ENCODE measurements at places on chromosomes 6 and 20.
A peak's percentile ranks its signal among the peaks of the same experiment; 100 is the strongest.

GRCh38 chr20:9032758-9033157 lies 36.1 kb upstream of the PLCB4 start:
- DNase-seq, result no peak

DNA sequence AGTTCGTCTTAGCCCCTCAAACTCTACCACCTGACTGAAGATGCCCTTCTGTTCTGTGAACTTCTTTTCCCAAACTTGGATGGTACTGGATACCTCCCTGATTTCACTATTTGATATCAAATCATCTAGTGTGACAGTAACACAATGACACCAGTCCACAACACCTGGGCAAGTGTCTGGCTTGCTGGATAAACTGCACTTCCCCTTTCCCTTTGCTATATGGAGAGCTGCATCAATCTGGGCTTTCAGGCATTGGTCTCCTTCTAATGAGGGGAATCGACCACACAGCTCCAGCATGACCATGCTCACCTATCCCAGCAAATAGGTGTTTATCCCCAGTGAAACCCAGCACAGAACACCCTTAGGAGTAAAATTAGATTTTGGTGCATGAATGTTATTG lies 3.1 kb downstream of the F13A1 start:
- DNase-seq, result no peak

- no peak for DNase-seq
These were observed 2.5 kb downstream of the OVOL2 start for GRCh38 chr20:18055261-18055660.

GRCh38 chr20:38633577-38634093 lies 32.0 kb downstream of the ARHGAP40 start:
- DNase-seq, result peak; percentile 57

- no peak for DNase-seq
These were observed 152.0 kb upstream of the EPHA7 start for GRCh38 chr6:93571346-93571745.

GRCh38 chr20:41201760-41202159 lies 64.4 kb downstream of the PLCG1 start:
- DNase-seq, result no peak

- DNase-seq, result peak; percentile 57
These were observed 14.2 kb upstream of the ZNFX1 start for GRCh38 chr20:49292010-49292409.

- no peak for DNase-seq
These were observed 79.4 kb upstream of the TRAF3IP2 start for GRCh38 chr6:111685058-111685457.

- DNase-seq, result no peak
These were observed 248.6 kb upstream of the SUPT3H start for GRCh38 chr6:45626087-45626891.

DNA sequence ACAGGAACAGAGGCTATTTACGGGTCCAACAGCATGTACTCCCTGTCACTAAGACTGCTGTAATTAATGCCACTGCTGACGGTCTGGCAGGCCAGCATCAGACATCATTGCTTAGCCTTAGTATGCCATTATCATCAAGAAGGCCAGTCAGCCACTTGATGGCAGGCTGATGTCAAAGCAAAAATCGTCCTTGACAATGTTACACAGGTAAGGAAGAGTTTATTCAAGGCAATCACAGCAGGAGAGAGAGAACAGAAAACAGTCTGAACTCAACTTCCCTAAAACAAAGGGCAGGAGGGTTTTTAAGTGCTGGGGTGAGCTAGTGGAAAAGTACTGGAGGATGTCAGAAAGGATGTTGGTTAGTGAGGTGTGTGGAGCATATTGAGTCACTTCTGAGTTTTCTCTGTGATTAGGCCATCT lies 25.1 kb downstream of the FKBP1C start:
- DNase-seq, result no peak

GRCh38 chr20:58175425-58175824 lies 53.0 kb downstream of the ANKRD60 start:
- DNase-seq, result no peak

GRCh38 chr20:63915471-63915870 lies 20.5 kb downstream of the DNAJC5 start:
- DNase-seq, result no peak

DNA sequence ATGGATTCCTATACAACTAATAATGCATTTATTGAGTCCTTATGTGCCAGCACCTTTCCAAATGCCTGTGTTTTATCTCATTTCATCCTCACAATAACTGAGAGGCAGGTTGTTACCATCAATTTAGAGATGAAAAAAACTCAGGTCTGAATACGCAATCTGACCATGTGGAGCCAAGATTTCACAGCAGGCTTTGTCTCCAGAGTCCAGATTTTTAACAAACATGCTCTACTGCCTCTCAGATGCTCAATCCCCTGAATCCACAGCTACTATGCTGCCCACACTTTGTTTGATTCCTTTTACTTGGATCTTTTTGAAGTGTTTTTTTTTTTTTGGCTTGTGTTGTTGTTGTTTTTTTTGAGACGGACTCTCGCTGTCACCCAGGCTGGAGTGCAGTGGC lies 46.8 kb downstream of the B4GALT5 start:
- DNase-seq, result peak; percentile 86

- DNase-seq, result no peak
These were observed 211.1 kb downstream of the GMDS start for GRCh38 chr6:2034256-2034655.

DNA sequence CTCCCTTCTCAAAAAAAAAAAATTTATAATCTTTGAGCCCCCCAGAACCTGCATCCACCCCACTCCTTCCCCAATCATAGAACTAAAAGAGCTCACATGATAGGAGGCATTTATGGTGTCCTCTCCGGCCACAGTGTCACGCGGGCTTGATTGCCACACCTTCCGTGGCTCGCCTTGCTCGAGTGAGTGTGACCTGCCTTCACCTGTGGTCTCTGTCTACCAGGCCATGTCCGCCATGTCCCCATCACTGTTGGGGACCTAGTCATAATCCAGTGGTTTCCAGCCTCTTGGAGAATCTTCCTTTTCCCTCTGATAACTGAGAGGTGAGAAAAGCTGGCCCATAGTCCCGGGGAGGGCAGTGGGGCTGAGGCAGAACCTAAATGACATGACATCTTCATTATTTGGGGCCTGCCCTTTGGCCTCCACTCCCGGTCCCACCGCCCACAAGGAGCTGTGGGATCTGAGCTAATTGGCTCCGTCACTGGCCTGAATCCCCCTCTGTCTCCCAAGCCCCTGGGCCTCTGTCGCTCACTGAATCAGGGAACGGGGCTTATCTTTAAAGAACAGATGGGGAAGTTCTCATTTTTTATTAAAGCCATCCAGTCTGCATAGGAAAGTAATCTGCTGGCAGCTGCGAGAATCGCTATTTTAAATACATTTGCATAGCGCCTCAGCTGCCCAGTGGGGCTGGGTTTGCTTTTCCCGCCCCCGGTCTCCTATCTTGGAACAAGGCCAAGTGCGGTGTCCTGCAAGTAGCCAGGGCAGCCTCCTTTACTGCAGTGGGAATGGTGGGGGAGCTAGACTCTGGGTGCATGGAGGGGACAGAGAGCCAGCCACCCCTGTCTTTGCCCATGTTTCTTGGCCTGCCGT lies 197.6 kb upstream of the PMEPA1 start:
- no peak for DNase-seq

DNA sequence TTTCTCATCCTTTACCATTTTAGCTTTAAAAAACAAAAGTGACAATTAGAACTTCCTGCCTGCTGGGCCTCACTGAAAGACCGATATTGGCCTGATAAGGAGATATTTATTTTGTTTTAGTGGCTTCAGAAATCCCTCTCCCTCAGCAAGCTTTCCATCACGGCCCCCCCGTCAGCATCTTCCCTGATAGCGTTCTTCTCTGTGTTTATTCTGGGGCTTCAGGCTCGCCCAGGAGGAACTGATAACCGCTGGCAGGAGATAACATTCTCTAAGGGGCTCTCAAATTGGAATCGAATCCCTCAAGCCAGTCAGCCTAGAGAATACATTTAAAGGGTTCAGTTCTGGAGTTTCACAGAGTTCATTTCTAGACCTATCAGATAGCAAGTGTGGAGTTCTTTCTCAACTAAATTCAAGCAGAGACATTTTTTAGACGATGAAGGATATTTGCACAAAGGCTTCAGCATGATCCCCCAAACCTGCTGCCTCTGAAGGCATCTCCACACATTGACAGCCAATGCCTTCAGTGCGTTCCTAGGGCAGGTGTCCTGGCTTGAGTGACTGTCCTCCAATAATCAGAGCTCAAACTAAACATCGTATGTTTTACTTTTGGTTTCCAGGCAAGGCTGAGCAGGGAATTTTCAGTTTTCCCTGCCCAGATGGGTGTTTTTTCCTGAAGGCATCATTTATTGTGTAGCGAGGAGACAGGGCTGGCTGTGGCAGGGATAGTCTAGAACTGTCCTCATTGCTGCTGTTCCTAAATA lies 17.0 kb downstream of the PRDM1 start:
- no peak for DNase-seq

- no peak for DNase-seq
These were observed 70.8 kb upstream of the FBXO30 start for GRCh38 chr6:145885431-145885830.

GRCh38 chr6:51199733-51200260 lies 381.1 kb downstream of the TFAP2B start:
- no peak for DNase-seq

GRCh38 chr6:141532211-141532610 lies 600.5 kb upstream of the GJE1 start:
- no peak for DNase-seq

DNA sequence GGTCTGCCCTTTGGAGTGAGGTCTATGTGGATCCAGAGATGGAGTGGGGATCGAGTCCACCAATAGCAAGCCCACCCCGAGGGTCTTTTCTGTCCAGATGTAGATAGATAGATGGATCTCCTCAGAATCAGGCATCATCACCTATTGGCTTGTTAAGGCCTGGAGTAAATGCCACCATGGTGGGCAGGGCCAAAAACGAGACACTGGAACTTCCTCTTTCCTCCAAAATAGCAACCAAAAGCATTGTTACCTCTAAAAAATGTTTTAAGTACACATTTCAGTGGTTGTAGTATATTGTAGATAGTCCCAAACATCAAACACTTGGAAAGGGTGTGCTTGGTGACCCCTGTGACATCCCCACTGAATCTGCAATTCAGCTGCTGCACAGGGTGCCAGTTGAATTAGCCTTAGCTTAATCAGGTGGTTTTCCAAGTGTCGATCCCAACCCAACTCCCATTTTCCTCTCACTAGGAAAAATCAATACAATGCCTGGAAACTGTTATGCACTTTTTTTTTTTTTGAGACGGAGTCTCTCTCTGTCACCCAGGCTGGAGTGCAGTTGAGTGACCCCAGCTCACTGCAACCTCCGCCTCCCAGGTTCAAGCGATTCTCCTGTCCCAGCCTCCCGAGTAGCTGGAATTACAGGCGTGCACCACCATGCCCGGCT lies 35.0 kb upstream of the NELFCD start:
- DNase-seq, result no peak

- DNase-seq, result no peak
These were observed 471.3 kb downstream of the C6orf118 start for GRCh38 chr6:164838068-164838615.

GRCh38 chr6:26067367-26067766 lies 19.9 kb upstream of the HFE start:
- DNase-seq, result no peak

DNA sequence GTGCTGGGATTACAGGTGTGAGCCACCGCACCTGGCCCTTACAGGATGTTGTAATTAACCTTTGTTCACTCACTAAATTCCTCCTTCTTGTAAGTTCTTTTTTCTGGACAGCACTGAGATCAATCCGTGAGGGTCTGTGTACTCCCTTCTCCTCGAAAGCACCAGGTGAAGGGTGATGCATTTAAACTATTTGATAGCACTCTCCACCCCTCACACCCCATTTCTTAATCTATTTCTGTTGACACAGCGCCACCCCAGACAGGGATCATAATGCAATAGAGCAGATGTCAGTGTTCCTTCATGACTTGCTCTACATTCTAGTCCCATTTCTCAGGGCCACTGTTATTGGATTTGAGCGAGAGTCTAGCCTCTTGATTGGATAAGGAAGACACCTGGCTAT lies 46.3 kb downstream of the PPP1R14C start:
- DNase-seq, result no peak

GRCh38 chr6:1382331-1382882 lies 7.0 kb upstream of the FOXF2 start:
- DNase-seq, result no peak

- no peak for DNase-seq
These were observed 489.8 kb upstream of the SOX4 start for GRCh38 chr6:21103626-21104224.

DNA sequence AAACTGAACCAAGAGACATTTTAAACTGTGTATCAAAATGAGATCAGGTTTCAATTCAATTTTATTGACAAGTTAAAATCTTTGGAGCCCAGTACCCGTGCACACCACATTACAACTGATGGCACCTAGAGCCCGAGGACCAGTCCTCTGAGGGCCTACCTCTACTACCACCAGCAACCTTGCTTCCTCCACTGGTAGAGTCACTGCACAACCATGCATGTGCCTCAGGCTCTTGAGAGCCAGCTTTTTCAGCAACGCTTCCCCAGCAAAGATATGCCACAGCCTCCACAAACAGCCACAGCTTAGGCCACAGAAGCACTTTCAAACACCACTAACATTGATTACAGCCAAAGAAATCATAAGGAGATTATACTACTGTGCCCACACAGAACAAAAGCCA lies 328.6 kb upstream of the RNF217 start:
- DNase-seq, result no peak

DNA sequence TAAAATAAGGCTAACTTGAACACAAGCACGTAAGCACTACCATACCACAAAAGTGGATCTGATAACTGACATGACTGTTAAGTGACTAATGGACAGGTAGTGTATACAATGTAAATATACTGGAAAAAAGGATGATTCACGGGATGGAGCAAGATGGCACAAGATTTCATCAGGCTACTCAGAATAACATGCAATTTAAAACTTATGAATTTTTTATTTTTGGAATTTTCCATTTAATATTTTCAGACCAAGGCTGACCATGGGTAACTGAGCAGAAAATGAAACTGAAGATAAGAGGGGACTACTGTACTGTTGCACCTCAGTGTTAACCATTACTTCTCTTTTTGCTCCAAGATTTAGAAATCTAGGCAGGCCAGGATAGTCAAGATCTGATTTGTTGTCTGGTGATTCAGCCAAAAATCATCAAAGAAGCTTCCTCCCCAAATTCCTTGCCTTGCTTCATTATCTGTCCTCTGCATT lies 45.4 kb downstream of the TPBG start:
- no peak for DNase-seq

- no peak for DNase-seq
These were observed 864 bp upstream of the PKIG start for GRCh38 chr20:44581515-44581914.

DNA sequence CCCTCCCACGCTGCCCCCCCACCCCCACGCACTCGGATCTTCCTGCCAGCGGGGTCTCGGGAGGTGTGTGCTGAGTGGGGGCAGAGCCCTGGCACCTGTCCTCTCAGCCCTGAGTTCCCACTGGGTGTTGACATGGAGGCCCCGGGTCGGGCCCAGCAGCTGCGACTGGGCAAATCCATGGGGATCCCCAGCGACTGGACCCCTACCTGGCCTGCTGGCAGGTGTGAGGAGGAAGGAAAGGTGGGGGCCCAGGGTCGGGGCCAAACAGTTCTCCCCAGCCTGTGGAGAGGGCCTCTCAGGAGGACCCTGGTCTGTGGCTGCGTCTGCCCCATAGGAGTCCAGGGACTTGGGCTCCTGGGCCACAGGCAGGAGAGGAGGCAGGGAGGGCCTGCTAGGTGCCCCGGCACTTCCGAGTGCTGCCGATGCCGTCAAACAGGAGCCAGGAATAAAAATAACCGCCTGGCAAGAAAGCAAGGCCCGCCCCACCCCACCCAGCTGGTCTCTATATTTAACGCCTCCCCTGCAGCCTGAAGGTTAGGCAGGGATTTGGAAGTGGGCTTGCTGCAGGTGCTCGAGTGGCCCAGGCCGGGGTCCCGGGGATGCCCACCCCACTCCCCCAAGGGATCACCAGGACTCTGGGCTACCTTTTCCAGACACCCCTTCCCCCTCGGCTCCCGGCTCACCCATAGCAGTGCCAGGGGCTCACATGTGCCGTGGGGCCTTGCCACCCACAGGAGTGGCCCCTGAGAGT lies 1.4 kb upstream of the EEF1A2 start:
- DNase-seq, result peak; percentile 62
